ACHN (cell line): ENCODE measurements at places on chromosomes 2 and 18.

DNA sequence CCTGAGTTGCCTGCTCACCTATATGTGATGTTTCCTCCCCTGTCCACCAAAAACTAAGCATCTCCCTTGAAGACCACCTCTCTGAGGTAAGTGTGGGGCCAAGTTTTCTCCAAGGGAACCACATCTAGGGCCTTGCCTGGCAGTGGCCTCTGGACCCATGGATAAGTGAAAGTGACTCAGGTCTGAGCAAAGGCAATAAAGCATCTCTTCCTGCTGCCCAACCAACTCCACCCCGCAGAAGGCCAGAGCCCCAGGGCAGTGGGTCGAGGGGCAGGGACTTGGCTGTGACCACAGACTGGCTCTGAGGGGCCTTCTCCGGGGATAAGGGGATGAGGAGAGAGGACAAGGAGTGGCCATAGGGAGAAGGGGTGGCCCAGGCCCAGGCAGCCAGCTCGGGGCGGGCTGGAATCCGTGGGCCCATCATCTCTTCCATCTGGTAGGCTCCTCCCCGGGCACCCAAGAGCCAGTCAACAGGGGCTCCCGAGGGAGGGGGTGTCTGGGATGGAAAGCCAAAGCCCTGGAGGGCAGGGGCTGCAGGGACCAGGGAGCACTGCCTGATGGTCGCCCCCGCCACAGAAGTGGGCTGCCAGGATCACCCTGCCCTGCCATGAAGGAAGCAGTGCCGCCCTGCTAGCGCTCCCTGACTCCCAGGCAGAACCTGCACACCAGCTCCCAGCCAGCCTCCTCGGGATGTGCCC, 33.4 kb downstream of the EMX1 start:
- no peak for DNase-seq

- no peak for DNase-seq
Measured at GRCh38 chr2:11820650-11821049, 74.2 kb downstream of the LPIN1 start.

DNA sequence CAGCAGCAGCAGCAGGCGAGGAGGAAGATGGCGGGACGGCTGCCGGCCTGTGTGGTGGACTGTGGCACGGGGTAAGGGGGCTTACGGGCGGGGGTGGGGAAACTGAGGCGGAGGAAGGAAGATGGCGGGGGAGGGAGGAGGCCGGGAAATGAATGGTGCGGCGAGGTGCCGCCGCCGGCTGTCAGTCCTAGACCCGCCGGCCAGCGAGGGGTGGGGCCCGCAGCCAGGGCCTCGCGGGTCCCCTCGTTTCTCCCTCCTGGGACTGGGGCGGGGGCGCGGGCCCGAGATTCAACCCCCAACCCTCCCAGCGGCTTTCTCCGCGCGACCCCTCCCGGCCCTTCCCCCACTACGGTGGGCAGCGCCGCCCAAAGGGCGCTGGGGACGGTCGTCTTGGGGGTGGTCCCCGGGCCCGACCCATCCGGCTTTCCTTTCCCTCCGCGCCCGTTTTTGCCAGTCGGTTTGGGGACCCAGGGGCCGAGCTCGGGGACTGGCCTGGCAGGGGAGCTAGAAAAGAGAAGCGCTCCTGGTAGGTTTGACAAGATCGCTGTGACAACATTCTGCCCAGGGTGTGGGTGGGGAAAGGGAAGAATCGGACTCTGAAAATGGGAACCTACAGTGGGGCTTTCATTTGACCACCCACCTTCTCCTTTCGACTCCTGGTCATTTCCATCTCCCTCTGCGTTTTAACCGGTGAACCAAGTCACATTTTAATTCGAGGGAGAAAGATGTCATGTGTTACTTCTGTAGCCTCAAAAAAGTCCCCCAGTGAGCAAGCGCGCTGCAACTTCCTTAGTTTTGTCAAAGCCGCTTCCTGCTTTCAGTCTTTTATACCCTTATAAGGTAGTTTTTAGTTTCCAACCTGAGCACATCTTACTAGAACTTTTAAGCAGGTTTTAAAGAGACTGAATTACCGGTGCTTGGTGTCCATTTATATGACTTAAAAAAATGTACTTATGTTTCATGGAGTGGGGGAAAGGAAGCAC, 655 bp downstream of the ACTR3 start:
- DNase-seq: peak; percentile 82

DNA sequence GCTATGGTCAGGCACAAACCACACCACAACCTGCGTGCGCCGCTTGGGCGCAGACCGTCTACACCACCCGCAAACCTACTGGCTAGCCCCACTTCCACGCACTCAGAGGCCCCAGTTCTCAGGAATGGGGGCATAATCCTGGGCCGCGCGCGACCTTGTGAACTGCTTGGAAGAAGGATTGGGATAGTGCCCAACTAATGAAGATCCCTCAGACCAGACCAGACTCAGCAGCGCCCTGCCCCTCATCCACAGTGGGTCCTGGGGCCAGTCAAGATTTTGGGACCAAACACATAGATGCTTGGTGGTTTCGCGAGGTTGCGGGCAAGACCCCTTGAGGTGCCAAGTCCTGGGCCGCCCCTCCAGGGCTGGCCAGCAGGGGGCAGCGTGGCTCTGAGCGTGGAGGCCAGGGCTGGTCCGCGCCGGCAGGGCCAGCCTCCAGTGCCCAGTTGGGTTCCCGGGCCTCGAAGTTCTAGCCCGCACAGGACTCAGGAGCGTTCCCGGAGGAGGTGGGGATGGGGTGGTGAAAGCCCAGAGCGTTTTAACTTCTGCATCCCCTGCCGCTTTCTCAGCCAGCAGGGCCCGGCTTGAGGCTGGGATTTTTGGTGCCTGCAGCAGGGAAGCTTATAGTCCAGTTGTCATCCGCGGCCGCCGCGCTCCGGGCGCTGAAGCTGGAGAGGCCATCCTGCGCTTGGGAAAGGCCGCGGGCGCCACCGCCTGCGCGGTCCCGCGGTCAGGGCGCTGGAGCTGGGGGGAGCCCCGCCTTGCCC, 8.3 kb downstream of the OSR1 start:
- DNase-seq: peak; percentile 44

- no peak for DNase-seq
Measured at GRCh38 chr2:156675896-156676295, 239.7 kb downstream of the GPD2 start.

DNA sequence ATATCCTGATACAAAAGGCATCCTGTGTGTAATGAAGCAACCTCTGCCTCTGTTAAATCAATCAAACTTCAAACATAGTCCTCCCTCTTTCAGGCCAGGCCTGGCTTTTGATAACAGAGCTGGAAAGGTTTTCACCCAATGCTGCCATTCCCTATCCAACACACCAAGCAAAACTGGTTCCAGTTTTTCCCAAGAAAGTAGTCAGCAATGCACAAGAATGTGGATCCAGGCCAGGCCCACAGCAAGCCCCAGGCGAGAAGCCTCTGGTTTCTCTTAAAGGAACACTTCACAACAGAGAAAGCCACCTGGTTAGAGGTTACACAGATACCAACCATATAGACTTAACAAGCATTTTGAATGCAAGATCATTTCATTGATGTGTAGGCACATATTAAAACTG, 49.2 kb upstream of the CCDC150 start:
- DNase-seq: no peak

GRCh38 chr18:21342372-21342771, 100.3 kb downstream of the GREB1L start:
- no peak for DNase-seq

DNA sequence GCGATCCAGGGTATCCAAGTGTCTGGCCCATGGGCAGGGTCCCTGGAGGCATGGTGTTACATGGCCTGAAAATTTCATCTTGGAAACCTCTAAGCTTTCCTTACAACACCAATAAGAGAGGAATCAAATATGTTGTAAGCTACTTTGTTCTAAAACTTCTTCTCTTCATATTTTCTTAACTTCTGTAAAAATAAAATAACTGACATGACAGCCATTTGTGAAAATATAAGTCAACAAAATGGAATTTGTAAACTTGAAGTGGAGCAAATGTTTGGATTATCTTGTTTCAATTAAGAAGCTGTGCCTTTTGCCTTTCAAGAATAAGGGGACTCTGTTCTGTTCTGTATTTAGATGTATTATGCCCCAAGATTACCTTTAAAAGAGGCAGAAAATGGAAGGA, 319.7 kb downstream of the LPIN1 start:
- no peak for DNase-seq

DNA sequence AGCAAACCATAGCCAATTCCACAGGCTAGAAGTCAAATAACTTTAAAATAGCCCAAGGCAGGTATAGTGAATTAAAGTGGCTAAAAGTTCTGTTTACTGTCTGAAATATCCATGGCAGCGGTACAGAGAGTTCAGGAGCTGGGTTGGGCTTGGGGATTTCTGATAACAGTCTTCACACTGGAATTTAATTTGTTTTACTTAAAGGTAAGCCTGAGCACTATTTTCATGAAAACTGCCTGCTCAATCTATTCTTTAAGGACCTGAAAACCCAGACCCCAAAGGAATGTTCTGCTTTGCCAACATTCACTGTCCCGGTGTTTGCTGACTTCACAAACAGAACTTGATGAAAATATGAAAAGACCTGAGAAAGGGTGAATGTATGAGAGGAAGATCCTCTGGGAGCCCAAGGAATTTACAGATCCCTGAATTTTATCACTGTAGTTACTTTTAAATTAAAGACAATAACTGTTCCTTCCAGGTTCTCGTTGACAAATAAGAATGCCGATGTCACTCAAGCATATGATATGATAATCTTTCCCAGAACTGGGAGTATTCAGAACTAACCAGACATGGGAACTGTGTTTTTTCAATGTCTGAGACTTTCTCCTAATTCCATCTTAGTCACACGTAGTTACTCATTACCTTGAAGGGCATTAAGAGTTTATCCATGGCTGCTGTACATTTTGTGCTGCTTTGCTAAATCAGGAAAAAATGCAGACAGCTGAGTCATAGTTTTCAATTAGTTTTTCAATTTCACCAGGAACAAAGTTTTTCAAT, 28.3 kb upstream of the ITGB6 start:
- peak; percentile 97 for DNase-seq

- DNase-seq: no peak
Measured at GRCh38 chr2:31440764-31441163, 26.2 kb upstream of the XDH start.

DNA sequence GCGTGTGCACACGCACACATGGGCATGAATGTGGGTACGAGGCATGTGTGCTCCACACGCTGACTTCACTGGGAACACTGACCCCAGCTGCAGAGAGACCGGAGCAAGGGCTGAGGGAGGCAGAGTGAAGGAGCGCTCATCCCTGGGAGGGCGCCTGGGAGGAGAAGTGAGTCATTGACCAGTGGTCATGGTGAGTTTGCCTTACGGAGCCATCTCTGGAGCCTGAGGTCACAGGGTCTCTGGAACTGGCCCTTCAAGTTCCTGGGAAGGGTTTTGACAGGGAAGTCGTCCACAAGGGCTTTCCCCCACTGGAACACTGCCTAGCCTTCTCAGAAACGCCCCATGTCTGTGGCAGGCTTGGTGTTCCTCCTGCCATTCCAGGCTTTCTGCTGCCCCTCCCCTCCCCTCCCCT, 14.3 kb upstream of the TMEM185B start:
- DNase-seq: peak; percentile 90

GRCh38 chr2:175984846-175985245, 17.2 kb downstream of the LNPK start:
- DNase-seq: no peak

DNA sequence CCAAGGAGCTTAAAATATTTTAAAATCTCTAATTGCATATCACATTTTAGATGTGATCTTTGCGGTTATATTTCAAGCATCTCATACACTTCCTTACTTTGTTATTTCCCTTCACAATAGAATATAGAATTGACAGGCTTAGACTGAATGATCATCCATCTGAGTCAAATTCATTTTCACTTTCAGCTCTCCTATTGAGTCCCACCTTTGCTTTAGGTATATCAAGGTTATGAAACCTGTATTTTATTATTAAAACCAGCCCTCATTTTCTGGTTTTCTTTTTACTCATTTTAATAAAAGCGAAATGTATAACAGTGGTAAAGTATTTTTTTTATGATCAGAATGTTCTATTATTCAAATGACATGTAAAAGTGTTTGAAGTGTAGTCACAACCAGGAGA, 162.9 kb upstream of the KYNU start:
- no peak for DNase-seq

DNA sequence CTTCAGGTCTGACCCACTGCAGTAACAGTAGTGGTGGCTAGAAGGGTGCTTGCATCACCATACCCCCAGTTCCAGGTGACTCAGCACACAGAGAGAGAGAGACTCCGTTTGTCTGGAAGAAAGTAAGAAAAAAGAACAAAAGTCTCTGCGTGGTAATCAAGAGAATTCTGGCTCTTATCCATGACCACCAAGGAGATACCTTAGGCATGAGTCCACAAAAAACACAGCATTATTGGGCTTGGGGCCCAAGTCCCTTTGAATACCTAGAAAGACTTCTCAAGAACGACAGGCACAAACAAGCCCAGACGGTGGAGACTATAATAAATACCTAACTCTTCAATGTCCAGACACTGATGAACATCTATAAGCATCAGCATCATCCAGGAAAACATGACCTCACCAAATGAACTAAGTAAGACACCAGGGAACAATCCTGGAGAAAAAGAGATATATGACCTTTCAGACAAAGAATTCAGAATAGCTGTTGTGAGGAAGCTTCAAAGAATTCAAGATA, 21.7 kb upstream of the BAZ2B start:
- peak; percentile 68 for DNase-seq

DNA sequence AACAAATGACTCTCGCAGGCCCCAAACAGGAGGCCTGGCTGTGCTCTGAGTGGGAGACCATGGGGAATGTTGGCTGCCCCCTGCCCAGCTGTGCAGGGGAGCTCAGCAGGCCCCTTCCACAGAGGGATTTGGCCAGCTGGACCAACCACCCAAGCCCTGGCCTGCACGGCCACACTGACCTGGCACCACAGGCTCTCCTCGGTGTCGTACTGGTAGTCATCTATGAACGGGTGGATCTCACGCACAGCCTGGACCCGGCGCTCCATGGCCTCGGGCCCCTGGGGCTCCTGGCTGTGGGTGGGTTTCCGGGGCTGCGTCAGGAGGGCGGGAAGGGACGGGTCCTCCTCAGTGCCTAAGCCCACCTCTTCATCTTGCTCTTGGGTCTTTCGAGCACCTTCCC, 74.5 kb downstream of the POLR1A start:
- no peak for DNase-seq

DNA sequence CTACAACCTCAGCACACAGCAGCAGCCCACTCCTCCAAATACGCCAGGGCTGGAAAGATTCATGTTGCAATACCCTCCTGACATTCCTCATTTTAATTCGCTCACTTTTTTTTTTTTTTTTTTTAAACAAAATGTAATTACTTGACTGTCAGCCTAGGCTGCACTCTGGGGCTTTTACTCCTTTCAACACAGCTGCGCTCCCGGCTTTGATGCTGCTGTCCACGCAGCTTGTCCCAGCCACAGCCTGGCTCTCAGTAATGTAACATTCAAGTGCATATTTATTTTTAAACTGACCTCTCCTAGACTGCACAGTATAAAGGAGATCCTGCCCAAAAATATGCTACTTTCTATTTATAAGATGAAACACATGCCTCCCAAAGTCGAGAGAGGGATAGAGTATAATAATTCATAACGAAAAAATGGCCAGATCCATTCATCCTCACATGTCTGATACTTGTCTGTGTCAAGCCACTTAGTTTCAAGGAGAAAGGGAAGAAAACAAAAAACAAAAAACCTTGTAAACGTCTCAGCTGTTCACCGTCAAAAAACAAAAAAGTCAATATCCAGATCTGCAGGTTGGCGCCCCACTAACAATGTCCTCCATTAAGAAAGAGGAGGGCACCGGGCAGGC, 949 bp downstream of the CDC42EP3 start:
- DNase-seq: peak; percentile 16

- DNase-seq: no peak
Measured at GRCh38 chr2:23653326-23653725, 268.3 kb downstream of the KLHL29 start.
